Left ventricle myocardium inferior (tissue), 1 donor: ENCODE measurements at places on chromosomes 4 and X. TPM values are rescaled to one million over a fixed set of nuclear protein-coding genes. Genes with fewer than 3 reads are reported as not detected.

The GALNTL6 gene
- not detected for total RNA-seq

The RASGEF1B gene
- total RNA-seq = 4.3 TPM

The TMEM156 gene
- total RNA-seq = not detected

GRCh38 chr4:83281307-83281706, 3.3 kb downstream of the COQ2 start:
- DNase-seq = no peak
- peaks cover 9% of the 10 kb centered on the region for H3K36me3 ChIP-seq
- no peak overlapping the region for H3K4me3 ChIP-seq
- no peaks in the 10 kb centered on the region for H3K27me3 ChIP-seq

GRCh38 chr4:23889391-23889790, 456 bp downstream of the PPARGC1A start:
- peak overlapping the region; percentile 94 for H3K27ac ChIP-seq
- peaks cover 57% of the 10 kb centered on the region for H3K4me1 ChIP-seq
- peak overlapping the region; percentile 67 for H3K4me3 ChIP-seq
- no peak for DNase-seq
- no peaks in the 10 kb centered on the region for H3K27me3 ChIP-seq

GRCh38 chr4:151319490-151319889, 5.9 kb downstream of the SH3D19 start:
- H3K27ac ChIP-seq = peak overlapping the region; percentile 94
- H3K27me3 ChIP-seq = no peaks in the 10 kb centered on the region
- H3K4me3 ChIP-seq = no peak overlapping the region
- H3K4me1 ChIP-seq = peaks cover 98% of the 10 kb centered on the region

DNA sequence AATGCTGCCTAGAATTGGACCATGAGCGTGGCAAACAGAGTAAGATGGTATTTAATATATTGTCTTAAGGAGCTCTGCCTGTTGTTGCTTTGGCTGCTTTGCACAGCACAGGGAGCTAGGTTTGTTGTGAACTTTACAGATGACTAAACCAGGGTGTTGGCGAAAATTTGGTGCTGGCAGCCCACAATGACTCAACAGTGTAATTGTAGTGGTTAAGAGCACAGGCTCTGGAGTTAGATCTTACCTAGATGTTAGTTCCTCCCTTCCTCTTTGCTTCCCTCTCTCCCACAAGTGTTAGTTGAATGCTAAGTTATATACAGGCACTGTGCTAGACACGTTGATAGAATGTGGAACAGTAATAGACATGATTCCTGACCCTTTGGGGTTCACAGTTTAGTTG, 128.9 kb upstream of the TRPC5 start:
- no peak overlapping the region for H3K27ac ChIP-seq
- H3K4me3 ChIP-seq = no peak overlapping the region
- H3K4me1 ChIP-seq = no peaks in the 10 kb centered on the region
- H3K36me3 ChIP-seq = no peaks in the 10 kb centered on the region

GRCh38 chr4:189177130-189177529, 763.5 kb upstream of the FRG1 start:
- H3K27ac ChIP-seq = no peak overlapping the region
- no peak for DNase-seq
- no peaks in the 10 kb centered on the region for H3K27me3 ChIP-seq
- no peaks in the 10 kb centered on the region for H3K4me1 ChIP-seq
- H3K4me3 ChIP-seq = no peak overlapping the region

GRCh38 chr4:88613417-88613875, 21.2 kb downstream of the HERC3 start:
- no peak for DNase-seq
- H3K27me3 ChIP-seq = no peaks in the 10 kb centered on the region
- H3K36me3 ChIP-seq = peaks cover 11% of the 10 kb centered on the region
- peaks cover 97% of the 10 kb centered on the region for H3K4me1 ChIP-seq

DNA sequence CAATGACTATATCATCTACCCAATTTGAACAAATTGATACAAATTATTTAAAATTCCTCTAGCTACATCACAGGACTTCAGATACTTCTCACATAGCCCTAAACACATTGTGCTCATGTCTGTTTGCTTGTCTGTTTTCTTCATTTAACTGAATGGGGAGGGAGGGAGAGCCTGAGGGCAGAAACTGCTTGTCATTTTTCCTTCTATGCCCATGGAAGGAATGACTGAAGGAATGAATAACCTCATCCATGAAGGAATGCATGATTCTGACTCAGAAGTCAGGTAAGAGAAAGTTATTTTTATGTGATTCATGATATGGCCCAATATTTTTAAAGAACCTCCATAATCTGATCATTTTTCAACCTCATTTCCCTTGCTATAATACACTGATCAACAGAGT, 418.0 kb upstream of the PITX2 start:
- no peaks in the 10 kb centered on the region for H3K36me3 ChIP-seq
- H3K4me3 ChIP-seq = no peak overlapping the region
- H3K27ac ChIP-seq = no peak overlapping the region
- no peak for DNase-seq

DNA sequence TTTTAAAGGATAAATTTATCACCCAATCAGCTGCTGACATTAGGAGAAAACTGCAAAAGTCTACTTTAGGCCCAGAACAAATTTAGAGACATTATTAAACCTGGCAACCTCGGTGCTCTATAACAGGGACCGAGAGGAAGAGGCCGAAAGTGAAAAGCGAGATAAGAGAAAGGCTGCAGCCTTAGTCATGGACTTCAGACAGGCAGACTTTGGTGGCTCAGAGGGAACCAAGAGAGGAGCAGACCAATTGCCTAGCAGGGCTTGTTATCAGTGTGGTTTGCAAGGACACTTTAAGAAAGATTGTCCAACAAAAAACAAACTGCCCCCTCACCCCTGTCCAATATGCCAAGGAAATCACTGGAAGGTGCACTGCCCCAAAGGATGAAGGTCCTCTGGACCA, 12.8 kb upstream of the UGT2B10 start:
- no peaks in the 10 kb centered on the region for H3K27me3 ChIP-seq
- H3K36me3 ChIP-seq = no peaks in the 10 kb centered on the region
- no peaks in the 10 kb centered on the region for H3K4me1 ChIP-seq
- H3K27ac ChIP-seq = no peak overlapping the region
